ENCODE measurements at places on chromosomes 4 and X.
A peak's percentile ranks its signal among the peaks of the same experiment; 100 is the strongest.

- no peak for DNase-seq
These were observed 85.9 kb upstream of the GPR34 start for GRCh38 chrX:41602816-41603345.

DNA sequence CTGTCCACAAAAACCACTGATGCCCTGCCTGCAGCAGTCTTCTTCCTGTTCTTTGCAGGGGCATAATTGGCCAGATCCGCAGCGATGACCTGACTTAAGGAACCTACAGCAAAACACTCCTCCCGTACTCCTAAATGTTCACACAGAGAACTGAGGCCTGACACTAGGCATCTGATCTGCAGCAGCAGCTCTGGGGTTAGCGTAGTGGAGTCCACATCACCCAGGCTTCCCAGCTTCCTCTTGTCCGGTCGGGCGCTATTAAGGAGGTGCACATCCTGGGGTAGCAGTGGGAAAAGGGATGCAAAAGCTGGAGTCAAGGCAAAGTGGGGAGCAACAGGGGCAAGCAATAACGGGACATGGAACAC, 758 bp downstream of the SCFD2 start:
- no peak for DNase-seq

GRCh38 chr4:55020131-55020530, 105.3 kb downstream of the KDR start:
- no peak for DNase-seq

- no peak for DNase-seq
These were observed 130.4 kb downstream of the BCOR start for GRCh38 chrX:39967348-39967747.

DNA sequence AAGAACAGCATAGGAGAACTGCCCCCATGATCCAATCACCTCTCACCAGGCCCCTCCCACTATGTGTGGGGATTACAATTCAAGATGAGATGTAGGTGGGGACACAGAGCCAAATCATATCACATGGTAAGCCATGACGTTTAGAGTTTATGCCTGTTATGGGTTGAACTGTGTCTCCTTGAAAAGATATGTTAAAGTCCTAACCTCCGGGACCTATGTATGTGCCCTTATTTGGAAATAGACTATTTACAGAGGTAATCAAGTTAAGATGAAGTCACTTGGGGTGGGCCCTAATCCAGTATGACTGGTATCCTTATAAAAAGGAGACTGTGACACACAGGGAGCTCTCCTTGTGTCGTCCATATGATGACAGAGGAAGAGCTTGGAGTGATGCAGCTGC, 25.2 kb upstream of the SLC2A9 start:
- no peak for DNase-seq

- peak; percentile 21 for DNase-seq
These were observed 13.4 kb downstream of the ARHGEF6 start for GRCh38 chrX:136767104-136767941.

DNA sequence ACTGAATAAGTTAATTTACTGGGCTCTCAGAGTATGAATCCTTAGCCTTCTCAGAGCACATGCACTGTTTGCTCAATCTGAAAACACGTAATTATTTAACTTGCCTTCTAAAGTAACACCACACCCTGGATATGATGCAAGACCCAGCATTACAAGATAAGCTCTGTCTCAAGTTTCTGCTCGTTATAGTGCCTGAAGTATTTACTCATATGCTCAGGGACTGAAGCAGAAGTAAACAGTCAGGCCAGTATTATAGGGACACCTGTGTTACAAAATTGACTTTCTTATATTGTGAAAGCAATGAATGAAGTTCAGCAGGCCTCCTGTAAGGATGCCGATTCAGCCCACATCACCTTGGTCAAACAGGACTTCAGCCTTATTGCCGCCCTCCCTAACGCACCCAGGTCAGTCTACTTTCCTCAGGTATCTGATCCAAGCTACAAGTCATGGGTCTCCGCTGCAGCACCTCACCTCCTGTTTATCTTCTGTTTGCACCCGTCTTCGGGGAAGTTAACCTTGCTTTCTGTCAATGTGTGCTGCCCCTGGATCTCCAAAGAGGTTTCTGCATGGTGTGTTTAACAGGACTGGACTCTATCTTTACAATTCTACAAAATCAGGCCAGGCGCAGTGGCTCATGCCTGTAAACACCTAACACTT, 42.8 kb upstream of the KLF3 start:
- no peak for DNase-seq

DNA sequence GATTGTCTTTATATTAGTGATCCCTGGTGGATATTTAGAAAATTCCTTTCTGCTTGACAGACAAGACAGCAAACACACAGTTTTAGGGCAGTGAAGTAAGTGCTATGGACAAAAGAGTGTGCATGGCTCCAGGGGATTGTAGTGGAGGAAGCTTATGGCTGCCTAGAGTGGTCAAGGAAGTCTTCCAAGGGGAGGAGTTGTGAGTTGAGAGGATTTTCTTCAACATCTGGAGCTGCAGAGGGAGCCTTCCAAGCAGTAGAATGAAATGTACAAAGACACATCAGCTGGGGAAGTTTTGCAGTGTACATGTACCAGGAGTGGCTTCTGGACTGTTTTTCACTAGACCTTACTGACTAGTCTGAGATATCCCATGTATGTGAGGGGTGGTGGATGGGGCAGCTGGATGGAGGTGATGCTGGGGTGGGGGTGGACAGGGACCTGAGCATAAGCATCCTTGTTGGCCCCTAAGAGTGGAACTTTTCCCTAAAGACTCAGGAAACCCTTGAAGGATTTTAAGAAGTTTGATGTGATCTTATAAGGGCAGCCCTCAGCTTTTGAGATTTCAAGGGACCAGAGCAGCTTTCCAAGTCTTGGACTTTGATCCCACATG, 160.5 kb upstream of the TAPT1 start:
- no peak for DNase-seq

GRCh38 chr4:67674098-67674497, 26.9 kb downstream of the UBA6 start:
- DNase-seq, result no peak

DNA sequence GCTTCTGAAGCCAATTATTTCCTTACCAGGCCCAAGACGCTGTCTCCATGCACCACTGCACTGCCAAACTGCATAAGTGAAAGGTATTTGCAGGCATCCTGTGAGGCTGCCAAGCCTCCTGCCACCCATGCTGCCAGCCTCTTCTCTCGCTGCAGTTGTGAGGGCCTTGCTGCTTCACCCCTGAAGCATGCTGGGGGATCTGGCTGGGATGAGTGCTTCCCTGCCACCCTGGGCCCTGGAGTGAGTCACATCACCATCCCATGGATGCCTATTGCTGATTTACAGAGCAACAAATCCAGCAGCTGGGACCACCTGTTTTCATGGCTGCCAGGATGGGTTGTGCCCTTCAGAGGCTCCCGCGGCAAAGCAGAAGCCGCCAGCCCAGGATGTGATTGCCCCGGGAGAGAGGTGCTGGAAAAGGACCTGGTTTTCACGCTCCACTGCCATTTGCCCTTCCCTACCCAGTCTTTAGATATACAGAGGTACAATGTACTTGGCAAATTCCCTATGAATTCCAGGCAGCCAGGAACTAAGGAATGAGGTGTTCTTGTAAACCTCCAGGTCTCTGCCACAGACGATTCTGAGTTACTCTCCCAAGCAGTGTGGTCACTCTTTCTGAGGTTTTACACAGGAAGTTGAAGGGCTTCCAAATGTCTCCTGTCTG, 41.5 kb upstream of the PTCHD1 start:
- no peak for DNase-seq

DNA sequence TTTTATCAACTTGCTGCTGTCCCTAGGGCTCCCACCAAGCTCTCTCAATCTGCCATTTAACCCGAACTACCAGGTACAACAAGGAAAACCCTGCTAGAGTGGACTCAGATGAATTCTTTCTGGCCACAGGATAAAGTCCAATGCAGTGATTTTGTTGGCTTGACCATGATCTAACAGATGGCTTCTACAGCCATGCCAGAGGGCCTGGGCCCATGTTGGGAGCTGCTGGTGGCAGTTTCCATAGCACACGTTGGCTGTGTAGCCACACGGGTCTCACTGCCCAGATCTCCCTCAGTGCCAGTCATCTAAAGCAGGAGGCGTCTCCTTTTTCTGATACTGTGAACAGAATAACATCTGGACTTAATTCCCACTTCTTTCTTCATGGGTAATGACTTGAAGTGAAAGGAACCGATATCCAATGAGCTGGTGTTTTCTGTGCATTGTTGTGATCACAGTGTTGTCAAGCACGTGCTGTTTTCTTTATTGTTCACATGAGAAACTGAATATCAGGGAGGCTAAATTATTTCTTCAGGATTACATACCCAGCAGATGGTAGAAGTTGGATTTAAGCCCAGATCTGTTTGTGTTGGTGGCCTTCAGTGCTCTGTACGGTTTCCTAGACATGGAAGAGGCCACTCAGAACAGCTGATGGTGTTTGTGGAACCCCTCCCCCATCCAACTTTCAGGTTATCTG, 85.2 kb upstream of the CLCN4 start:
- no peak for DNase-seq

DNA sequence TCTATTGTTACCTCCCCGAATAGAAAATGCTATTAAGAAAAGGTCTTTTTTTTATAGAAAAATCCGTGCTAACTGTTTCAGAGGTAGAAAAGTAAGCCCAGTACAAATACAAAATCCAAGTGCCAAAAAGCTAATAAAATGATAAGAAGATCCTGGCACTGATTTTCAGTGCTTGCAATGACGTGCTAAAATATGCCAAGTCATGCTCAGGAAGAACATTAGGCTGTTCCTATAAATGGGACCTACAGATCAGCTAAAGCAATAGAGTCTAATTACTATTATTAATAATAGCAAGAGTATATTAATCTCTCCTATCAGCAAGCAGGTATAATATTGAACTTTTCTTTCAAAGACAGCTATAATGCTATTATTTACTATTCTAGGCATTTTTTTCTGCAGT, 305.8 kb downstream of the PPARGC1A start:
- DNase-seq, result no peak

DNA sequence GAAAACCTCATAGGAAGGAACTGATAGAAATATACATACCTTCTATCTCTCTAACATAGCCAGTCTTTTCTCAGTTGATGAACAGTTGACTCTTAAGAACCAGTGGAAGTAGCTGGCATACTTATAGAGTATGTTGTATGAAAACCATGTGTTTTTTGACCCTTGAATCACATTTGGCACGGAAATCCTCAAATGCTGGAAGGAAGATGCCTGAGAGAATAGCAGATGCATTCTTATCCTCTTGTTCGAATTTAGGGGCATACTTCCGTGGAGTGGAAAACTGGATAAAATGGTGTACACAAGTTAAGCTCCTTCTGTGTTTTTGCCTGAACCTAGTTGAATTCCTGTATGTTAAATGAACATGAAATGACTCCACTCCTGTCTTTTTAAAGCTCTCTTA, 145.5 kb downstream of the PCDH7 start:
- DNase-seq, result no peak

DNA sequence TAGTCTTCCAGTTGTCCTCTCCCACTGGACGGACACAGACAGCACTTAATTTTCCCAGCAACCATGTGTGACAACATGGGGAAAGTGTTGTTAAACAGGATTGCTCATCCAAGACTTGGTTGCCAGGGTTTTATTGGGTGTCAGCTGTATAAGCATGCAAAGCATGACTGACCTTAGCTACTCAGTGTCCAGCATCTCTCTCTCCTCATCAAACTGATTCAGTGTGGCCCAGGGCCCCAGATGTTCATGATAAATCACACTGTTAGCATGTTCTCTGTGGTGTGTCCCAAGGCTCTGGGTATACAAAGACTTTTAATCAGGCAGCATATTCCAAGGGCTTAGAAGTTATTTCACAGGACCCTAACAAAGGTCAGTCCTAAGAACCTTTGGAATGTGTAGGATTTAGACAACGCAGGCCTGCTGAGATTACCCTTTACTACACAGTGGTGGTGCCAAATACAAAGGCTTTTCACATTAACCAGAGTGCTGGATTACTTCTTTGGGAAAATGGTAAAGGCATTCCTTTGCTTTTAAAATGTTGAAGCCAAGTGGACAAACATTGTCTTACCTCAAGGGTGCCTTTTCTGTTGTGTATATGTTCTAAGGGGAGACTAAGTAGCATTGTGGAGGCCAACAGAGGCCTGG, 213.3 kb downstream of the GLUD2 start:
- DNase-seq, result no peak

GRCh38 chrX:17411205-17411604, 36.2 kb downstream of the NHS start:
- no peak for DNase-seq

DNA sequence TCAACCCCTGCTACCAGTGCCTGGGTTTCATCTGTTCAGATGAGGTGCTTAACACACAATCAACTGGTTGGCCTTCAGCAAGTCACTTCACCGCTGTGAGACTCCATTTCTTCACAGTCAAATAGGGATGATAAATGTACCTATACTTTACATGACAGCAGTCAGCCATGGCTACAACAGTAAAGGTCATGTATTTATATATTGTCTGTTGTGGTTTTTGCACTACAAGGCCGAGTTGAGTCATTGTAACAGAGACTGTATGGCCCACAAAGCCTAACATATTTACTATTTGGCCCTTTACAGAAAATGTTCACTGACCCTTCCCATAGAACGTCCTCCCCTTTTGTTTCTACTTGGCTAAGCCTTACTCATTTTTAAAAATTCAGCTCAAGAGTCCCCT, 404.6 kb upstream of the F9 start:
- no peak for DNase-seq

- DNase-seq, result no peak
These were observed 13.0 kb upstream of the TMEM156 start for GRCh38 chr4:39044956-39045826.

DNA sequence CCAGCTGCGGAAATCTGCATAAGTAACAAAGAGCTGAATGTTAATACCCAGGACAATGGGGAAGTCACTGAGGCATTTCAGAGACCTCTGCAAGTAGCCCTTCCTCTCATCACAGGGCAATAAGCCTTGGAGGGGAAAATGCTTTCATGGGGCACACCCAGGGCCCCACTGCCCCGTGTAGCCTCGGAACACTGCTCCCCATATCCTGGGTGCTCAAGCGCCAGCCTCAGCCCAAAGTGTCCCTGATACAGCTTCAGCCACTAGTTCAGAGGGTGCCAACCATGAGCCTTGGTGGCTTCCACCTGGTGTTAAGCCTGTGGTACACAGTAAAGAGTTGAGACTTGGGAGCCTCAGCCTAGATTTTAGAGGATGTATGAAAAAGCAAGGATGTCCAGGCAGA, 402.8 kb upstream of the CXorf51A start:
- no peak for DNase-seq

- no peak for DNase-seq
These were observed 61.1 kb upstream of the BLTP1 start for GRCh38 chr4:122090989-122091388.

Data from hippocampal formation (tissue), 2 donors.